Suppressor macrophage treated with lipopolysaccharide for 4 hours (primary cell): ENCODE measurements at places on chromosomes 13 and 19.

DNA sequence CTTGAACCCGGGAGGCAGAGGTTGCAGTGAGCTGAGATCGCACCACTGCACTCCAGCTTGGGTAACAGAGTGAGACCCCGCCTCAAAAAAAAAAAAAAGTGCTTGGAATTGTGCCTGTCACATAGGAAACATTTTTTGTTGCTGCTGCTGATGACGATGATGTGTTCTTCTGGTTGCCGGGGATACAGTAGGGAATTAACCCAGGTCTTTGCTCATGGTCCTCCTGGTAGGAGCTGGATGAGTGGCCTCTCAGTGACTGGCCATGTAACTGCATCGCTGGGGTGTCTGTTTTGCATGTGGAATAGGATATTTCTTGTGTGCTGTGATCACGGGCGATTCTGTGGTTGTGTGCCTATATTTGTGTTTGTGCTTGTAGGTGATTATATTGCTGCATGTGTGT lies 4.7 kb upstream of the CNFN start:
- DNase-seq: no peak

DNA sequence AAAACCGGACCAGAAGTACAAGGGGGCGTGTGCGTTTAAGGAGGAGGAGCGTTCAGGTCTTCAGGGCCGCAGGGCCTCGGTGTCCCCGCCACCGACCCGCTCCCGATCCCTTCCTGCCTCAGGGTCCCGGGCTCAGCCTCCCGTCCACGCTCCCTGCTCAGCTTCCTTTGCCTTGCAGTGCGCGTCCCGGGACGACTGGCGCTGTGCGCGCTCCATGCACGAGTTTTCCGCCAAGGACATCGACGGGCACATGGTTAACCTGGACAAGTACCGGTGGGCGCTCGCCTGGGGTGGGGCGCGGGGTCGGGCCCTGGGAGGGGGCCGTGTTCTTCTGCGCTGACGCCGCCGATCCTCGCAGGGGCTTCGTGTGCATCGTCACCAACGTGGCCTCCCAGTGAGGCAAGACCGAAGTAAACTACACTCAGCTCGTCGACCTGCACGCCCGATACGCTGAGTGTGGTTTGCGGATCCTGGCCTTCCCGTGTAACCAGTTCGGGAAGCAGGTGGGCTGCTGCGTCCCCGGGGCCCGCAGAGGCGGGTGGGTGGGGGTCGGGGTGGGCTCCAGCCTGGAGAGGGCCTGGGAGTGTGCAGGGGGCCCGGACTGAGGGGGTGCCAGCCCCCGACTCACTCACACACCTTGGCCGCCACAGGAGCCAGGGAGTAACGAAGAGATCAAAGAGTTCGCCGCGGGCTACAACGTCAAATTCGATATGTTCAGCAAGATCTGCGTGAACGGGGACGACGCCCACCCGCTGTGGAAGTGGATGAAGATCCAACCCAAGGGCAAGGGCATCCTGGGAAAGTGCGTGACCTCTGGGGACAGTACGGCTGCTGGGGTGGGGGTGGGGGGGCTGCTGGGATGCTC lies 1.4 kb downstream of the GPX4 start:
- no peak for DNase-seq

DNA sequence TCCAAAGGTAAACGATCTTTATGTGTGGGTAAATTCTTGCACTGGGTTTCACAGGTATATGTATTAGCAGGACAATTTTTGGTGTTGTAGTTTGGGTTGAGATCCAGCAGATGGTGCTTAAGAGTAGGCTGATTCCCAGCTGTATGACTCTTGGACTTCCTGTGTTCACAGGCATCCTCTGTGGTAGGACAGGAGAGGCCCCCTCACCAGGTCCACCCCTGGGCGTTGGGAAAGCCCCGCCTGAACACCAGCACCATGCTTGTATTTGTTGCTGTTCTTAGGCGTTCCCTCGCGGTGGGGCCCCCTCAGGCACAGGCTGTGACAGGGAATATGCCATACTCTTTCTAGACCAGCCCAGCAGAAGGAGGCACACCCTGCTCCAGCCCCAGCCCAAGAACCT lies 49.5 kb upstream of the PCDH17 start:
- DNase-seq: no peak

- peak; percentile 3 for DNase-seq
Observed at GRCh38 chr13:29165840-29166239, 345.7 kb downstream of the MTUS2 start.

DNA sequence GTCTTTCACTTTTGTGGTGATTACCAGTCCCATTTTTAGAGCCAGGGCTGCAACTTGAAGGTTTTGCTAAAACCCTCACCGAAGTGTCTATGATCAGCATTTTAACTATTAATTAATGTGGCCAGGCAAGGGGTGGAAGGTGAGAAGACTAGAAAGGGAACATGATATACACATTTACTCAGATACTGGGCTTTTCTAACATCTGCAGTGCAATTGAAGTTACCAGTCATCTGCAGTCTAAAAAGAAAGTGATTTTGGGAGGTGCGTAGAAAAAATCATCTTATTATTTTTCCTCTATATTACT lies 481 bp downstream of the ALOX5AP start:
- DNase-seq: no peak

GRCh38 chr13:109113427-109113826 lies 484.0 kb downstream of the MYO16 start:
- DNase-seq: no peak

DNA sequence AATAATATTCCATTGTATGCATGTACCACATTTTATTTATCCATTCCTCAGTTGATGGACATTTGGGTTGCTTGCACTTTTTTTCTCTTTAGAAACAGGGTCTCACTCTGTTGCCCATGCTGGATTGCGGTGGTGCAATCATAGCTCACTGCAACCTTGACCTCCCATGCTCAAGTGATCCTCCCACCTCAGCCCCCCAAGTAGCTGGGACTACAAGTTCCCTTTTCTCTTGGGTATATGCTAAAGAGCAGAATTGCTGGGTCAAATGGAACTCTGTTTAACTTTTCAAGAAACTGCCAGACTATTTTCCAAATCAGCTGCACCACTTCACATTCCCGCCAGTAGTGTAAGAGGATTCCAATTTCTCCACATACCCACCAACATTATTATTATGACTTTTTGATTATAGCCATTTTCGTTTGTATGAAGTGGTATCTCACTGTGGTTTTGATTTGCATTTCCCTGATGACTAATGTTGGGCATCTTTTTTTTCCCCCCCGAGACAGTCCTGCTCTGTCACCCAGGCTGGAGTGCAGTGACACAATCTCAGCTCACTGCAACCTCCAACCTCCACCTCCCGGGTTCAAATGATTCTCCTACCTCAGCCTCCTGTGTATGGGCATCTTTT lies 7.6 kb upstream of the IPO5 start:
- DNase-seq: no peak

GRCh38 chr19:45439569-45440258 lies 16.0 kb upstream of the ERCC1 start:
- DNase-seq: peak; percentile 81

DNA sequence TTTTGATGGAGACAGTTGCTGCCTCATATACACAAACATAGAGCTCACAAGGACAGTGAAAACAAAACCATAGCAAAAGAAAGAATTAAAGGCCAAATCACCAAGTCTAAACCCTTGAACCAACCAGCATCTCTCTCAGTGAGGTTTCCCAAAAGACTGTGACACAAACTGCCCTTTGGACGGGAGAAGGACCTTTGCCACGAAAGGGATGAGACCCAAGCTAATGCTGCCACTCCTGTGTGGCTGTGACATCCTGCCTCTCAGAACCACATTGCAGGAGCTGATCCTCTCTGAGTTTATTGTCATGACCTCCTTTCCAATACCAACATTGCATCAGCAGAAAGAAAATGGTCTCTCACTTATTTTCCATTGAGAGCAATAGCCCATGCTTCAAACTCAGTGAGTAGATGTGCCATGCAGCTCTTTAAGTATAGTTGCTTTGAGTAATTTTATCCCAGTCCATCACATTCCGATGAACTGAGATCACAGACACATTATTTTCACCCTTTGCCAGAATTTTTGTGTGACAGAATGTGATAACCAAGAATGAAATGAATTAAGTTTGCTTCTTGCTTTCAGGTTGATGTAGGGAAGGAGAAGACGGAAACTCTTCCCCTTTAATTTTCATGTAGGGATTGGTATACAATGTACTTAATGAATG lies 133.5 kb upstream of the IRS2 start:
- no peak for DNase-seq

- DNase-seq: peak; percentile 41
Observed at GRCh38 chr19:17332677-17333581, 1.7 kb downstream of the ANO8 start.

DNA sequence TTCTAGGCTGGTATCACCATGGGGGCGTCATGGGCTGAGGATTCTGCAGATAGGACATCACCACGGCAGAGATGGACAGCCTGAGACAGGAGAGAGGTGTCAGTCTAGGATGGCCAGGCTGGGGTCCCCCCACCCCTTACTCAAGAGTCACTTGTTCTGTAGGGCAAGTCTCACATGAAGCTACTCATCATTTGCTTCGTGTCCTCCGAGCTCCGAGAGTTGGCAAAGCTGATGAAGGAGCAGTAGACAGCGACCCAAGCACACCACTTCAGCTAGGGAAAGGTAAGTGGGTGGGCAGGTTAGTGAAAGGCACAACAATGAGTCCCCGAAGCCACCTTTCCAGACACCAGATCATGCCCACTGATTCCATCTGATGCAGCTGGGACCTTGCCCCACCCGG lies 1.7 kb downstream of the WDR83 start:
- DNase-seq: no peak

DNA sequence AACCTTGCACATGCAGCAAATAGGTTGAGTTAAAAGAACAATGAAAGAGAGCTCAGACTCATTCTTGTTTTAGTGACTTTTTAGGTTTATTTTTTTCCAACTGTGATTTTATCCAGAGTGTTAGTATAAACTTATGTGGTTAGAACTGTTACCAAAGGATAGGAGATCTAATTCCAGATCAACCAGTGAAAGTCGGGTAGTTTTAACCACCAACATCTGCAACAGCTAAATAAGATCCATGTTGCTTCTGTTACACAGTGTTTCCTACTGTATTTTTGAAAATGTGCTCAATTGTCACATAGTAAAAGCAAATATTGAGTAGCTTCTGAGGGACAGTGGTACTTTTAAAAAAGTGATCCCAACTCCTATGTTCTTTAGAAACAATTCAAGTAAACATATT lies 53.9 kb upstream of the ARGLU1 start:
- DNase-seq: no peak
